ENCODE measurements at places on chromosomes 4 and X. TPM values are rescaled to one million over a fixed set of nuclear protein-coding genes. Genes with fewer than 3 reads are reported as not detected.

The PAQR3 gene
- total RNA-seq: 29.0 TPM

The MAGEE2 gene
- total RNA-seq: not detected

The HSFX1 gene
- 0.75 TPM for total RNA-seq

The ZNF518B gene
- total RNA-seq: 33.1 TPM

The DUSP21 gene
- total RNA-seq: not detected

The PKD2 gene
- 19.7 TPM for total RNA-seq

The ERAS gene
- not detected for total RNA-seq
